ENCODE measurements at places on chromosomes 4 and X.

GRCh38 chrX:31546126-31546525 is 474.3 kb upstream of the FTHL17 start:
- DNase-seq: no peak

GRCh38 chr4:3348621-3349020 is 55.8 kb downstream of the RGS12 start:
- DNase-seq: no peak

DNA sequence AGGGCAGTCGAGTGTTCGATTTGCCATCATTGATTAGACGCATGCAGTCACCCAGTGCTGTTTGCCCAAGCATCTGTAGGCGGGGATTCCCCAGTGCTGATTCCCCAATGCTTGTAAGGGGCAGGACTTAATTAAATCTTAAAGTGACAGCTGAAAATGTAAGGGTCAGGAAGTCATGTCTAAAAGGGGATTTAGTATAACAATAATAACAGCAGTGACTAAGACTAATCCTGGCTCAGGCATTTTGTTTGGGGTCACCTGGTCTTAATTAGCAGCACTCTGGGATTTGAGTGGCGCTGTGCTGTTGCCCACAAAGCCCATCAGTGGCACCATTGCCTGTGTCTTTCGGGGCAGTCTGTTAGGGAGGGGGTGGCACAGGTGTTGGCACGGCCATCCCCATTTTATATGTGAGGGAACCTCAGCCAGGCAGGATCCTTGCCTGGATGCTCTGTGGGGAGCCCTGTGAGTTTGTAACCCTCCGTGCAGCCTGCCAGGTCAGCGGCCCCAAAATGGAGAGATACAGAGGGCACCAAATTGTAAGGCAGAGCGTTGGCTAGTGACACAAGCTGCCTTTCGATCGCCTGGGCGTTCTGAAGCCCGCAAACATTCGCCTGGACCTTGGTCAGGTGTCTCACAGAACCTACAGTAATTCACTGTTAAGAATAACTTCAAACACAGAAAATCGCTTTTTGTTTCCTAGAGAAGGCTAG is 146.7 kb downstream of the TBL1X start:
- DNase-seq: no peak

DNA sequence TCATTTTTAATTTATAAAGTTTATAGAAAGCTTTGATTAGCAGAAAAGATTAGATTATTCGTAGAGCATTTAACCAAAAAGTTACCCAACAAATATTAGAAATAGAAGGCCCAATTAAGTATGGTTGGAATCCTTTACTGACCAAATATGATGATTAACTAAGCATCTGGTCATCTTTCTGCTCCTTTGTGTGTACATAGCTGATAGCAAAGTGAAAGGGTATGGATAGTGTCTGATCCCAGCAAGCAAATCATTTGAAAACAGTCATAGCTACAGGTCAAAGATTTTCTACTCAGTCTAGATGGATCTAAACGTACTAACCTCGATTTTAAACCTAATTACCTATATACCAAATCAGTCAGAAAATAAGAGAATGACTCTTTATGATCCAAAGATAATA is 7.3 kb upstream of the MAB21L2 start:
- no peak for DNase-seq

DNA sequence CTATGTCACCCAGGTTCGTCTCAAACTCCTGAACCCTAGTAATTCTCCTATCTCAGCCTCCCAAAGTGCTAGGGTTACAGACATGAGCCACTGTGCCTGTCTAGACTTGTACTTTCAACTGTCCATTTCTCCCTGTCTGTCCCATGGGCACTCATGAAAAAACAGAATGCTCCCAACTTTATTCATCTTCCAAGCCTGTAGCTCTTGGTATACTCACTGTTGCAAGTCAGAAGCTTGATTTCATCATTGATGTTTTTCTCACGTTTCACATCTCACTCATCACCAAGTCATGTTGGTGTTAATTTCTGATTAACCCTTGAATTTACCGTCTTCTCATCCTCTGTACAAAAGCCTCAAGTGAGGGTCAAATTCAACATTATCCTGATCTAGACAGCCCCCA is 7.3 kb upstream of the SRP72 start:
- DNase-seq: no peak

- no peak for DNase-seq
These were observed 103.9 kb downstream of the ADGRA3 start for GRCh38 chr4:22412013-22412412.

- no peak for DNase-seq
These were observed 85.0 kb upstream of the WDR1 start for GRCh38 chr4:10201381-10202223.

GRCh38 chrX:41667631-41668030 is 21.1 kb upstream of the GPR34 start:
- no peak for DNase-seq

GRCh38 chrX:142296421-142296820 is 91.3 kb upstream of the MAGEC2 start:
- DNase-seq: no peak

- no peak for DNase-seq
These were observed 88.1 kb downstream of the PCDH7 start for GRCh38 chr4:30808276-30808675.

- no peak for DNase-seq
These were observed 24.4 kb upstream of the LHFPL1 start for GRCh38 chrX:112704187-112704586.

DNA sequence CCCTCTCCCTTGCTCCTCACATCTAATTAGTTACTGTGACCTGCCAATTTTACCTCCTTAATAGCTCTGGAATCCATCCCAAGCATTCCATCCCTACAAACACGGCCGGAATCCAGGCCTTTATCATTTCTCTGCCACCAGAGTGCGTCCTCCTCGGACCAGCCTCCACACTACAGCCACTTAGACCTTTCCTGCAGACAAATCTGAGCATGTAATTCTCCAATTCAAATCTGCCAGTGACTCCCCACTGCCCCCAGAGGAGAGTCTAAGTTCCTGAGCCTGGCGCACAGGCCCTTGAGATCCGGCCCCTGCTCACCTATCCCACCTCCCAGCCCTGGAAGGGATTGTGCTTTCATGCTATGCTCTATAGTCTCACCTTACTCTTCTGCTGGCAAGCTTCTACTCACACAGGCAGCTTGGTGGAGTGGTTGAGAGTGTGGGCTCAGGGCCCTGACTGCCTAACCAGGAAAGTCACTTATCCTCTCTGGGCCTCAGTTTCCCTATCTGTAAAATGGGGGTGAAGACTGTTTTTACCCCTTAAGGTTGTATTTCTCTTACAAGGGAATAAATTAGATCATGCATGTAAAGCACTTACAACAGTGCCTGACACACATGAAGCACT is 31.2 kb downstream of the PJA1 start:
- no peak for DNase-seq

DNA sequence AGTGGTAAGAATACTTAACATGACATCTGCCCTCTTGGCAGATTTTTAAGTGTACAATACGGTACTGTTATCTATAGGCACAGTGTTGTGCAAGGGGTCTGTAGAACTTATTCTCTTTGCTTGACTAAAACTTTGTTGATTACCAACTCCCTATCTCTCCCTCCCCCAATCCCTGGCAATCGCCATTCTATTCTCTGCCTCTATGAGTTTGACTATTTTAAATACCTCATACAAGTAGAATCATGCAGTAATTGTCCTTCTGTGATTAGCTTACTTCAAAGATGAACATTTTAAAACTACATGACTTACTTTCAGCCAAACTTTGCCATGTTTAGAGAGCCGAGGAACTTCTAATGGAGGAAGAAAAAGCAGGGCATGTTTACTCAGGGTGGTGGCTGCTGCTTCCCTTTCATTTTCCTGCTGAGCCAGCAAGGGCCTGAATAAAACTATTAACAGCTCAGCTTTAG is 62.4 kb downstream of the APOO start:
- DNase-seq: no peak

- DNase-seq: no peak
These were observed 189.6 kb downstream of the GPAT3 start for GRCh38 chr4:83725336-83726085.

DNA sequence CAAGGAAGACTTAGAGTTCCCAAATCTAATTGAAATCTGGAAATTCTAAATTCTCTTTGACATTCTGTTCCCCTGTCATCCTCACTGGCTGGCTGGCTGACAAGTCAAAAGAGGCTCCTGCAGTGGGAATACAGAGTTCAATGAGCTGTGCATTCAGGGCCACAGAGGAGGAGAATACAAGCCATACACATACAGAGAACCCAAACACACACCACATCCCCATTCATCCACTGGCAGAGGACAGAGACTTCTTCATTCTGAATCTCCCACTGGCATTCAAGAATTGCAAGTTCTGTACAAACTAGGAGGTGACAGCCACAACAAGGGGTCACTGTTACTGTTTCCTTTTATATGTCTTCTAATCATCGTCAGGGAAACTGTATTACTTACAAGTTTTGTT is 49.7 kb downstream of the SAT1 start:
- DNase-seq: no peak

DNA sequence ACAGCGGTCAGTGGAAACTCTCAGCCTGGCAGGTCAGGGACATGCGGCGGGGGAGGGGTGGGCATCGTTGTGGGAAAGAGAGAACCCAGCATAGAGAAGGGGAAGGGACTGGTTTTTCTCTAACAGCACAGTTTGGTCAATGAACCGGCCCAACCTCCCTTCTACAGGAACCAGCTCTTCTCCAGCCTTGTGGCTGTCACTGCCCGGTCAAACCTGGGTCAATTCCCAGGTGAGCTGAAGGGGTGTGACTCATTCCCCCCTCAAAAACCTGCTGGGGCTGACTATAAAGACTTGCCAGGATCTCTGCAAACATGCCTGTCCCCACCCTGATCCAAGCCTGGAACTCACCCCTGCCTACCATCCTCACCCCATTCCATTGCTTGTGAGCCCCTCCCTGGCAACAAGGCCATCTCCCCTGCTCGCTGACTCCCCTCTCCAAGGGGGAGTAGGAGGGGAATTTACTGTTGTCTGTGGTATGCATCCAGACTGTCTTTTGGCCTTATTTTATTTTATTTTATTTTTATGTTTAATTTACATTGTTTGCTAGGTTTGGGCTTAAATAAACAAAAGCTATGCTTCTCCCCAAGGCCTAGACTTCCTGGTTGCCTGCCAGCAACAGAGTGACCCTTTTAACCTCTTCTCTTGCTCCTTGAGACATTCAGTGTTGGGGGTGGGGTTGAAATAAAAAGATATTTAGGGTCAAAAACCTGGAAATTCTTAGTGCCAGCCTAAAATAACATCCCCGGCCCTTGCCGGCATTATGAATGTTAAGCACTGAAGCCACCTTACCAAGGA is 49.6 kb downstream of the TSC22D3 start:
- no peak for DNase-seq

DNA sequence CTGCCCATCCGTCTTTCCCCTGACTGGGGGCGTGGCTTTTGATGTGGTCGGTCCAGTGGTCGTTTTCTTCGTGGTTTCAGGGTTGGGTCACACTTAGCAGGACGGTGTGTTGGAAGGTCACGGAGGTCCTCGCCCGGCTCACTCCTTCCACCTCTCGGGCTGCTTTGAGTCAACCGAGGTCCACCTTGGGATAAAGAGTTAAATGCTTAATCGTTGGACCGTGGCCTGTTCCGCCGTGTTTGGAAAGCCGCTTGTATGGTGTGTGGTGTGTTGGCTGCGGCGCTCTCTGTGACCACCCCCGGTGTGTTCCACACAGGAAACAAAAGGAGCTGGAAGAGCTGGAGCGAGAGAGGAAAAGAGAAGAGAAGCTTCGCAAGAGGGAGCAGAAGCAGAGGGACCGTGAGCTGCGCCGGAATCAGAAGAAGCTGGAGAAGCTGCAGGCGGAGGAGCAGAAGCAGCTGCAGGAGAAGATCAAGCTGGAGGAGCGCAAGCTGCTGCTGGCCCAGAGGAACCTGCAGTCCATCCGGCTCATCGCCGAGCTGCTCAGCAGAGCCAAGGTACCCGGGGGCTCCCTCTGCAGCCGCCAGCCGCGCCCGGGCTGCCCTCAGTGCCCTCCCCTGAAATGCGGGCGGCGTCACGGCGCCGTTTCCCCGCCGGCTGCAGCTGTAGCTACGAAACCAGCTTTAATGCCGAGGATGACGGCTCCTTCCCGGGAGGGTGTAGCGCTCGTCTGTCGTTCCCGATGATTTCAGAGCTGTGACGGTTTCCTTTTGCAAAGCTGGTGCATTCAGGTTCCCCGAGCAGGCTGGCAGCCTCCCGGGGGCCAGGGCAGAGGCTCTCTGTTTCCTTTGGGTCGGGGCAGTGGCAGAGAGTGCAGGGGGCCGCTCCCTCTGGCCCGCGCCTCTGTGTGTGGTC is 7.7 kb downstream of the AKAP17A start:
- no peak for DNase-seq

GRCh38 chr4:112170451-112170993 is 25.3 kb downstream of the FAM241A start:
- no peak for DNase-seq

DNA sequence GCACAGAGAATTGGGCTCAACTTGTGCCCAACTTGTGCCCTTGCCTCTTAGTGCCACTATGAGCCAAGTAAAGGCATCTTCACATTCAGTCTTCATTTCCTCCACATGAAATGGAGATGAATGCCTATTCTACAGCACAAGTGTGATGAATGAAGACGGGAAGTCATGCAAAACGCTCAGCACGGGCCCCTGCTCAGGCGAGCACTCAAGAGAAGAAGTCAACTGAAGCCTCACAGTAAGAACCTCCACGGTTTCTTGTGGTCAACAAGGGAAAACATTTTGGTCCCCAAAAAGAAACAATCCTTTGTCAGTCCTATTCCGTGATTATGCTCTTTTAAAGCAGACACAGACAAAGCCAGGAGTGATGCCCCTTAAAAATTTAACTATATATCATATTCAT is 87.0 kb downstream of the IRF2 start:
- DNase-seq: no peak

All from right forelimb (tissue), 1 donor.